ENCODE measurements at places on chromosomes 2 and 18.

- no peak for DNase-seq
Observed at GRCh38 chr2:232698556-232699091, 1.5 kb downstream of the GIGYF2 start.

DNA sequence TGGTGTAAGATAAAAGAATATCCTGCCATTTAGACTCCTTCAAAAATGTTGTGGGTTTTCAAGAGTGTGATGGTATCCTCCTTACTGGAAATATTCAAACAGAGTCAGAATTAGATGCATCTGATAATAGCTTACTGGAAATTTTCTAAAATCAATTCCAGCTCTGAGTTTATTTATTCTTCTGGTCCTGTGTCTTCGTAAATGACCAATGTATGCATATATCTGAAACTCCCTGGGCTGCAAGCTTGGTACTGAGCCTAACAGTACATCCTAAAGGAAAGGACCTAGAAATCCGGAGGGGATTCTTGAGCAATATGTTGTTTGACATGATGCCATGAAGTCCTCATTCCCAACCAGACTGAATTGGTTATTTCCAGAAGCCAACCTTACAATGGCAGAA, 130.4 kb downstream of the KCNE4 start:
- DNase-seq, result no peak

GRCh38 chr2:217326238-217327022, 466.6 kb upstream of the TNP1 start:
- DNase-seq, result no peak

DNA sequence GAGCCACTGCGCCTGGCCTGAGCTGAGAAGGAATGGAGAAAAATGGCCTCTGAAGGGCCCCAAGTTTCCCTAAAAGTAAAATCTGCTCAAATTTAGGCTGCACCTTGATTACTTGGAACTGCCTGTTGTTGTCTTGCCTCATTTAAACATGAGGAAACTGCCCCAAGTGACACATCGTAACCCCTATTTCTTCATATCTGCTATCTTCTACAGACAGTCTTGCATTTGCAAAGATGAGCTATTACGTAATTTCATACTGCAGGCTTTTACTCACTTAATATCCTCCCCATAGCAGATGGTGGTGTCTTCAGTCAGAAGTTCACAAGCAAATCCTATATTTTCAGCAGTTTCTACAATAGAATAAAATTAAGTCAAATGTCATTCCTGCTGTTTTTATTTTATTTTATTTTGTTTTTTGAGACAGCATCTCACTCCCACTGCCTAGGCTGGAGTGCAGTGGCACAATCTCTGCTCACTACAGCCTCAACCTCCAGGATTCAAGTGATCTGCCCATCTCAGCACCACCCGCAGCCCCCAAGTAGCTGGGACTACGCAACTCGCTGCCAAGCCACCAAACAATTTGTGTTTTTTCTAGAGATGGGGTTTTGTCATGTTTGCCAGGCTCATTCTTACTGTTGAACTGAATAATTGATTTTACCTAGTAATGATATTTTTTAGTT, 45.3 kb upstream of the NARS1 start:
- peak; percentile 77 for DNase-seq

GRCh38 chr2:29082804-29083495, 8.6 kb upstream of the PCARE start:
- DNase-seq, result no peak

DNA sequence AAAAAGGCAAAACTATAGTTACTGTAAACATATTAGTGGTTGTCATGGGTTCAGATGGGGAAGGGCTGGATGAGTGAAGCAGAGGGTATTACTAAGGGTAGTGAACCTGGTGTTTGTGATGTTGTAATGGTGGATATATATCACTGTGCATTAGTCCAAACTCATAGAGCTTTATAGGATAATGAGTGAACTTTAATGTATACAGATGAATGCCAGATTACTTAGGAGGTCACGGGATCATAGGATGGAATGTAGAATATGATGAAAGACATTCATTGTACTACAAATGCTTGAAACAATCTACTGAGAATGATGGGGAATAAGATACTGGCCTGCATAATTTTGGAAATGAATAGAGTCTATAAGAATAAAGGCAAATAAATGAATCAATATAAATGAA, 226.7 kb upstream of the ZNF804A start:
- DNase-seq, result no peak

DNA sequence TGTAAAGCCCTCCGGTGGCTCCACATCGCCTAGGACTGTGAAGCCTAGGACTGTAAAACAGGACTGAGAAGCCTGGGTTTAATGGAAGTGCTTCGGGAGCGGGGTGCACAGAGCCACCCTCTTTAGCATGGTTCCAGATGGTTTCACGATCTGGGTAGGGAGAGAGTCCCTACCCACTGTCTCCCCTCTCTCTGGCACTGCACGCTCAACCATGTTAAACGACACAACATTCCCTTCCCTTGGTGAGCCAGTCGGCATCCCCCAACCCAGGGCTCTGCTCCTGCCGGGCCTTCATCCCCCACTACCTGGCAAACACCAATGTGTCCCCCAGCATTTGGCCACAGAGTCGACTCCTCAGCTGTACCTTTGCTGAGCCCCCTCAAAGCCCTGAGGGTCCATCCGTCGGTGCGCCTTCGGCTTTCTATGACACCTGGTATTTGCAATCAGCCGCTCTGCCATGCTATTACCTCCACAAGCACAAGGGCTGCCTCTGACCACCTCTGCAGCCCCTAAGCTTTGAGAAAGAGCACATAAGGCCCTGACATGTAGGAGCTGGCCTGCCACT, 1.1 kb downstream of the COPS9 start:
- no peak for DNase-seq

DNA sequence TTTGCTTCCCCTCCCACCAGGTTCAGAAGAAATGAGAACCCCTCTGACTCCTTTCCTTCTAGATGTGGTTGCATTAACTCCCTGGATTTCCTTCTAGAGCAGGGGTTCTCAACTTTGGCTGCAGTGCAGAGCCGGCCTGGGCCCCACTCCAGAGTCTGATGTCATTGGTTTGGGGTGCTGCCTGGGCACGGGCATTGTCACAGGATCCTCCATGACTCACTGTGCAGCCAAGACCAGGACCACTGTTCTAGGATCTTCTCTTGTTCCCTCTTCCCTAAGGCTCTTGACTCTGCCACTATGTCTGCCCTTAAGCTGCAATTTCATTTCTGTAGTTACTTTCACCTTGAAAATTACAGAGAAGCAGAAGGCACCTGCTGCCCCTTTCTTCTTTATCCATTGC, 31.8 kb downstream of the TBC1D8 start:
- no peak for DNase-seq

GRCh38 chr2:26340831-26341230, 5.1 kb upstream of the SELENOI start:
- no peak for DNase-seq

- DNase-seq, result peak; percentile 32
Observed at GRCh38 chr2:170843656-170844055, 27.0 kb downstream of the GAD1 start.

DNA sequence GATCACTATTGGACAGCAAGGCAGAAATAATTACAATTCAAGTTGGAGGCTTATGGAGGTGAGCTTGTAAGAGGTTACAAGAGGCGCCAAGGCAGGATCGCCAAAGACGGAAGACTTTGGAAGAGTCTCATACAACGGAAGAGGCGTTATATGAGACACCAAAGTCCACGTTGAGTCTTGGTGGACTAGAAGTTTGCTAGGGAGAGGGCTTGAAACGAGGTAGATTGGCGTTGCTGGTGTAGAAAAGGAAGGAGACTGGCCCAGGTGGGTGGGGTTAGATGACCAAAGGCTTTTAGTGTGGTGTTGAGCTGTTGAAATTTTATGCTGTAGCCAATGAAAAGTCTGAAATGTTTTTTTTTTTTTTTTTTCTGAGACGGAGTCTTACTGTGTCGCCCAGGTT, 1.4 kb downstream of the MSH2 start:
- no peak for DNase-seq

DNA sequence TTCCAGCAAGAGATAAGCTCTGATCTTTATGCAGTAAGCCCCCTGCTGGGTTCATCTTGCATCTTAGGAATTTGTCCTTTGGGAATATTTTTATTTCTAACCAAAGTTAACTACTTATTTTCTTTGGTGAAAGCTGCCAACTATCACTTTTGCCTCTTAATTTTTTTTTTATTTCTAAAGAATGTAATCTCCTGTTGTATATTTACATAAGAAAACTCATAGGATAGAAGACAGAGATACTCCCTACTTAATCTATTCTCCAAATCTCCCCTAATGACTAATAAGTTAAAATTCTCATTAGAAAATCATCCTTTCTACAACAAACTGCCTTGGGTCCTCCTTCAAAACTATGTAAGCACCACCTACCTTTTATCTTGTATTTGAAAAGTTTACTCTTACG, 612.2 kb upstream of the SLC39A10 start:
- no peak for DNase-seq

DNA sequence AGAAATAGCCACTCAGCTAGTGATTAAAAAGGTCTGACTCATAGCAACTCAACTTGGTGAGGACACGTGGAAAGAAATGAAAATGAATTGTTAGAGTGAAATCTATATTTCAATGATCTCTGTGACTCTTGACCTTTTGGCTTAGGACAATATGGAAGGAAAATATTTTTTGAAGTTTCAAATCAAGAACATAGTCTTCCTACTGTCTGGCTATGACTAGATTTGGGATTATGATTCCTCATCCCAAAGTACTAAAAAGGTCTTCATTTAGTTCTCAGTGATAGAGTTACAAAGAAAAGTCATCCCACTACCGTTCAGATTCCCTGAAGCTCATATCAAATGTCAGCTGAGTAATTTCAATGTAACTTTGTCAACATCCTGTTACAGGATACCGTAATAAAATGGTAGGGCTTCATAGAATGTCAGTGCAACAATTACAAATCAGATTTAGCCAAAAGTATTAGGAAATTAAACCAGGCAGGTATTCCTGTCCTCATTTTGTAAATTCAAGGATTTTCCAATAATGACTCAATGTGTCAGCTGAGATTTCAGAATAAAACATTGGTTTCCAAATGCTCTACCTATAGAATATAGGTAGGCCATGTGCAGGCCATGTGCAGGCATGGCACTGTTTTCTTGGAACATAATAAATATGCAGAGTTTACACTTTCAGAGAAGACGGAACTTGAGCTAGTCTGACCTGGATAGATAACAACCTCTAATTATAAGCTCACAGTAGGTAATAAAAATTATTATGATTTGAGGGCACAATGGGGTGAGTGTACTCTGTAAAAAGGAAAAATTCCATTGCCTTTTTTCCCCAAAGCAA, 36.0 kb downstream of the ANKRD29 start:
- DNase-seq, result no peak

GRCh38 chr18:23992089-23992940, 22.2 kb upstream of the TTC39C start:
- no peak for DNase-seq

DNA sequence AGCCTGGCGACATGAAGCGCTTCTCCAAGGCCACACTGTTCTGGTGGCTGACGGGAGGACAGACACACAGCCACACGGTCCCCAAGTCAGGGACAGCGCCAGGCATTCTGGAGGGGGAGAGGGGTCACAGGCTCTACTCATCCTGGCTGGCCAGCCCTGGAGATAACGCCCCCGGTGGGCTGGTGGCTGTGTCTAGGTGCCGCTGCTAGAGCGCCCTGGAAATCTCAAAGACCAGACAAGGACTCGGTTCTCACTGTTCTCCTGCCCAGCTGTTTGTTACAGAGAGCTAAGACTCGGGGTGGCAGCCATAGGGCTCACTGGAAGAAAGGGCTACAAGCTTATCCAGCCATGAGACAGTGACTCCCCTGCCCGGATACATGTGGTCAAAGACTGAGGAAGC, 72.0 kb downstream of the KCNF1 start:
- DNase-seq, result no peak

DNA sequence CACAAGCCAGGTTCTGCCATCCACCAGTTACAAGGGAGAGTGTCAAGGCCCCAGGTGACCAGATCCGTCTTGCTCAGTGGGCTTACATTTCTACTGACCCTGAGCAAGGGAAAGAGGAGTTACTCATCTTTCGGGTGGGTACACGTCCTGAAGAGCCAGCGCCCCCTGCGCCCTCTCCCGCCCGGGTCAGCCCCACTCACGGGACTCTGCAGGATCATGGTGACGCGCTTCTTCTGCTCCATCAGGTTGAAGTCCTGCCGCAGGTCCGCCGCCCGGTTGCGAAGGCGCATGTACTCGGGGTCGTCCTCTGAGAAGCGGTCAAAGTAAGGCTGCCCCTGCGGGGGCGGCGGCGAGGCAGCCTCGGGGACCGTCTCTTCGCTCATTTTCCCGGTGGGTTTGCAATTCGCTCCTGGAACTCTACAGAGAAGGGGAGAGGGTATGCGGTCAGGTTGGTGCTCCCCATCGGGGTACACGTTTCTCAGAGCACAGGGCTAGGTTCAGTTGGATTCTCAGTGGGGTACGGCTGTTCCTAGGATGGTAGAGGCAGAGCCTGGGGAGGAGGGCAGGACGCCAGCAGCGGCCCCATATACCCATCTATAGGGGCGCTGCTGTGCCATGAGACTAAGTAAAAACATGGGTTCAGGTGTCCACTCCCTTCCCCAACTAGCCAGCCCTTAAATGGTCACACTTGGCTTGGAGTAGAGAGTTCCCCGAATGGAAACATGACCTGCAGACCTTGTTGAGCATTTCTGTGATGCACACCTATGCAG, 61.8 kb downstream of the ADD2 start:
- no peak for DNase-seq

GRCh38 chr2:235599596-235600338, 105.9 kb downstream of the AGAP1 start:
- no peak for DNase-seq

GRCh38 chr2:224335991-224336390, 65.9 kb downstream of the FAM124B start:
- no peak for DNase-seq

GRCh38 chr2:241871538-241872312, 2.2 kb downstream of the RTP5 start:
- DNase-seq, result no peak

DNA sequence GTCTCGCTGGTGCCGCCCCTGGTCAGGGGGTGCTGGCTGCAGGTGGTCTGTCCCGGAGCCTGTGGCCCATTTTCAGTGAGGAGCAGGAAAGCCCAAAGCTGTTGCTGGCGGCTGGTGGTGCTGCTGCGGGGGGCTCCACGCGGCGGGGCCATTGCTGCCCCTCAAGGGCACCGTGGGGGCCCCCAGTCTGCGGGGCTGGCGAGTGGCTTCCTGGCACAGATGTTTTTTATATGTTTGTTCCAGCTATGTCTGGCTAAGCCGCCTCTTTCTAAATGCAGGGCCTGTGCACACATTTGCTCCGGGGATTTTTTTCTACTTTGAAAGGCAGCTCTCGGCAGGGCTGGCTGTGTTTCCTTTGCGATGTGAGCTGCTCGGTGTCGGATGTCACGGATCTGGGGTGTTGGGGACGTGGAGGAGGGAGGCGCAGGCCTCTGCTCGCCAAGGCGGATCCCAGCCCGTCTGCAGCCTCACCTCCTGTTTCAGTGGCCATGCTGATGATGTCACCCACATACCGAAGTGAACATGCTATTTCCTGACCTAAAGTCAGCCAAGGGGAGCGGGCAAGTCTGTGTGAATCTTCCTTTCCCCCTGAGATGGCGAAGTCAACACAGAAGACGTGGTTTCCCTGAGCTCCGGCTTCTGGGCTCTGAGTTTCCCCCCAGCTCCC, 112.0 kb upstream of the CTDP1 start:
- peak; percentile 58 for DNase-seq

- no peak for DNase-seq
Observed at GRCh38 chr2:1115843-1116539, 165.3 kb downstream of the SNTG2 start.

GRCh38 chr18:52602820-52603219, 262.8 kb downstream of the DCC start:
- no peak for DNase-seq
